Stimulated activated CD8-positive, alpha-beta memory T cell treated with anti-CD3 and anti-CD28 coated beads, Interleukin-15, amount 100 ng/mL, for 24 hours (primary cell): ENCODE measurements at places on chromosomes 5 and 9.

DNA sequence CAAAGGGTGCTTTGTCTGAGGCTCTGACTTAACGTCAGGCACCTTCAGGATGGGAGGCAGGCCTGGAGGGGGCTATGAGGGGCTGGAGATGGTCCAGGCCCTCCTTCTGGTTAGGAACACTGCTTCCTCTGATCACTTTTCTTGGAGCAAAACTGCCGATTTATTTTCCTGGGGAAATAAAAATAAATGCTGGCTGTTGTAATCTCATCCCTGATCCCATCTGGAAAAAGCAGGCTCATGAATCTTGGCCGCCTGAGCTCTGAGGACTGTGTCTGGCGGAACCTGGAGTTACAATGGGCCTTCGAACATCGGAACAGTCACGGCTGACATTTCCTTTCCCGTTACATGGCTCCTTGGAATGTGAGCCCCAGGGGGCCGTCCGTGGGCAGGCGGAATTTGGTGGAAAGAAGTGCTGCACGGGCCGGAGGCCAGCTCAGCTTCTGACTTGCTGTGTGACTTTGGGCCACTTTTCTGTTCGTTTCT is 157.8 kb downstream of the RGS3 start:
- no peak for DNase-seq

DNA sequence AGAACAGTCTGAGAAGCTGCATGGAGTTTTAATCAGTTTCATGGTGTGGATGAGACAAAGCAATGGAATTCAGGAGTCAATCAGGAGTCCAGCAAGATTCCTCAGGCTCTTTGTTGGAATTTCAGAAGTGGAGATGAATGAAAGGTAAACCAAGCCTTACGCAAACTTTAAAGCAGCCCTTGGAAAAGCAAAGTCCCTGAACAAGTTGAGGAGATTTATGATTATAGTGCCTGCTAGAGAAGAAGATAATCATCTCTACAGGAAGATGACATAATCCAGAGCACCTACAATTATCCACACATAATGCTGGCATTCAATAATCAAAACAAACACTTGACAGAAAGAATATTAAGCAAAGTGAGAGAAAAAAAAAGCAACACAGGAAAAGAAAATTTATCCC is 1380.1 kb upstream of the NUDT12 start:
- no peak for DNase-seq

DNA sequence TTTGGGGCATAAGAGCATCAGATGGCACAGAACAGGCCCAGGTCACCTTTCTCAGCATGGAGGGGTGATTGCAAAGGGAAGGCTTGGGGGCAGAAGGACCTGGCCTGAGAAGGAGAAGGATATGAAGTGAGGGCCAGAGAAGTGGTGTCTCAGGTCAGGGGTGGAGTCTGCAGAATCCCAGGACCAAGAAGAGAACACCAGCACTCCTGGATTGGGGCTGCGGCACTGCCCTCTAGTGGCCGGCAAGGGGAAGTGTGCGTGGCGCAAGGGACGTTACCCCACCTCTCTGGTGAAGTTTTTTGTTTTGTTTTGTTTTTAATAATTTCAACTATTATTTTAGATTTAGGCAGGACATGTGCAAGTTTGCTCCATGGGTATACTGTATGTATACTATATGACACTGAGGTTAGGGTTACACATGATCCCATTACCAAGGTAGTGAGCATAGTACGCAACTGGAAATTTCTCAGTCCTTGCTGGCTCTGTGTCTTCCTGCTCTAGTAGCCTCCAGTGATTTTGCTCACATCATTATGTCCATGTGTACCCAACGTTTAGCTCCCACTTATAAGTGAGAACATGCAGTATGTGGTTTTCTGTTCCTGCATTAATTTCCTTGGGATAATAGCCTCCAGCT is 1548.6 kb downstream of the EFNA5 start:
- no peak for DNase-seq

GRCh38 chr9:135567311-135567710 is 5.8 kb downstream of the PAEP start:
- DNase-seq = no peak

- no peak for DNase-seq
Observed at GRCh38 chr9:96618209-96619123, 1.2 kb downstream of the CDC14B start.

DNA sequence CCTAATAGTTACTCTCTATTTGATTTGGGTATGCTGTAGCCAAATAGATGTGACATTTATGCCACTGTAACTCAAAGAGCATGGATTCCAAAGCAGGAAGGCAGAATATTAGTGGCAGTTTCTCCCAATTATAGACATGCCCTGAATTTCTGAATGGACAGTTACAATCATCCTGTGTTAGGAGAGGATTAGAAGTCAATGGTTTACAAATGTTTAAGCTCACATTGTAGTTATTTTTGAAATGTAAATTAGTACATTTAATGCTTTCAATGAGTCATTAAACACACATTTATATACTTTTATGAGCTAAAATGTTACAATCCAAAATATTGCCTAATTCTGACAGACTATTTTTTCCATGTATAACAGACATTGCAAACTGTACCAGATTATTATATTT is 62.3 kb upstream of the CDH18 start:
- DNase-seq = no peak

DNA sequence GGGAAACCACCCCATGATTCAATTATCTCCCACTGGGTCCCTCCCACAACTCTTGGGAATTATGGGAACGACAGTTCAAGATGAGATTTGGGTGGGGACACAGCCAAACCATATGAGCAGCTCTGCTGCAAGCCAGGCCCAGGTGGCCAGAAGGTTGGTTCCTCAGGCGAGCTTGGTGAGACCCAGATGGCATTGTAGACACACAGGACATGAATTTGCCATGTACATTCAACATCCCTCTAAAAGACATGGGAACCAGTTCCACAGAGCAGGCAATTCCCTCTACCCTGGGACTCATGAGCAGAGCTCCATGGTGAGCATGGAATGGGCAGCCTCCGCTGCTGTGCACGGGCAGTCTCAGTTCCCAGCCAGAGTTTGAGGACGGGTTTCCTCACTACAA is 53.3 kb downstream of the NSUN2 start:
- no peak for DNase-seq

- DNase-seq = no peak
Observed at GRCh38 chr9:120916991-120917880, 9.4 kb downstream of the TRAF1 start.

DNA sequence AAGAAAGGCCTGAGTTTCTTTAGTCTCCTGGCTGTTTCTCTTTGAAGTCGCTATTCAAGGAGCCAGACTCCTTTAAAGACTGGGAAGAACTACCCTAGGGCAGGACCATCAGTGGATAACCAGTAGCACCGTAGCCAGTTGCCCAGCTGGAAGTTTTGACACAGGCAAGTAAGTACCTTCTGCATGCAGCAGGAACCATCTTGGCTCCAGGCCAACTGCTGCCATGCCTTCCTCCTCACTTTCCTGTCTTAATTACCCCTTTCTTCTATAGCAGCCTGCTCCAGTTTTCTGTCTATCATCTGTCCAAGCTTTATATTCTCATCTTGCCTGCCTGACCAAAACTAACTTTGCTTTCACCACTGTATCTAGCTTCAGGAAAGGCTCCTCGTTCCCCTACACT is 149.7 kb upstream of the SV2C start:
- DNase-seq = no peak

- DNase-seq = no peak
Observed at GRCh38 chr9:93119953-93120845, 13.9 kb downstream of the NINJ1 start.

GRCh38 chr9:4171261-4171900 is 128.5 kb downstream of the GLIS3 start:
- no peak for DNase-seq

- no peak for DNase-seq
Observed at GRCh38 chr5:146516151-146516475, at the start of gene GPR151. GPR151 (minus strand) TSS chr5:146516190; CDS start chr5:146516113, 77 bp downstream.

DNA sequence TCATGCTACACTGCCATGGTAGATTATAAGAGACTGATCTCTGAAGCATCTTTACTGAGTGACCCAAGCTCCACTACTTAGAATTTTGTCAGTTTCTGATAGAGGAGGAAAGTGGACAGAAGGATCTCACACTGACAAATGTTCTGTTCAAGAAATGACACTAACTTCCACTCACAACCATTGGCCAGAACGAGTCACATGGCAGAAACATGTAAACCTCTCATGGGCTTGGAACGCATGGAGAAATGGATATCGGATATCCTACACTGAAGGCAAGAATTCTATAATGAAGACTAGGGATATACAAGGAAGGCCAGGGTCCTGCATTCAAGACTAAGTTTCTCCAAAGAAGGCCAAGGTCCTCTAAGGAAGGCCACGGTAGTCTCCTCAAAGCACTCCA is 31.1 kb downstream of the EGFLAM start:
- no peak for DNase-seq

DNA sequence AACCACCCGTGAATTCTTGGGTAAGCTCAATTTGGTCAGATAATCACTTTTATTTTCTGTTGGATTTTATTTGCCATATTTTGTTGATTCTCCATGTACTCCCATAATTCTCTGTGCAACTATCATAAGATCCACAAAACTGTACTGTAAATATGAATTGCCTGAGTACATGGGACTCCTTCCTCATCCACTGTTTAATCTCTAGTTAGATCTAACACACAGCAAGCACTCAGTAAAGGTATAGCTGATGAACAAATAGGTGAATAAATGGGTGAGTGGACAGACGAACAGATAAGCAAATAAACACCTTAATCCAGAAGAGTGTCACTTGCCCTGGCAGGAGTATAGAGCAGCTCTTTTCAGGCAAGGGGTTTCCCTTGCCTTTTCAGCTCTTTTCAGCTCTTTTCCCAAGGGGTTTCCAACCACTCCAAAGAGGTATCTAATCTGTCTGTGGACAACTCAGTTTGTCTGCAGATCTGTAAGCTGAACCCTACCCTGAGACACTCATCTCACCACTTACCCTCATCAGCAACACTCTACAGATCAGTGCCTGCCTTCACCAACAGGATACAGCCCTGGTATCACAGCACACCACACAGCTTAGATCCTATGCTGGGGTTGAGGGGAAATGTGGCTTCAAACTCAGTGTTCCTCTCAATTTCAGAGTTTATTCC is 51.2 kb downstream of the SIL1 start:
- no peak for DNase-seq

- DNase-seq = no peak
Observed at GRCh38 chr5:90307322-90307721, 102.2 kb downstream of the CETN3 start.

GRCh38 chr9:130765137-130766020 is 69.7 kb upstream of the ABL1 start:
- DNase-seq = no peak

GRCh38 chr9:89905606-89906338 is 301.0 kb downstream of the GADD45G start:
- DNase-seq = no peak

DNA sequence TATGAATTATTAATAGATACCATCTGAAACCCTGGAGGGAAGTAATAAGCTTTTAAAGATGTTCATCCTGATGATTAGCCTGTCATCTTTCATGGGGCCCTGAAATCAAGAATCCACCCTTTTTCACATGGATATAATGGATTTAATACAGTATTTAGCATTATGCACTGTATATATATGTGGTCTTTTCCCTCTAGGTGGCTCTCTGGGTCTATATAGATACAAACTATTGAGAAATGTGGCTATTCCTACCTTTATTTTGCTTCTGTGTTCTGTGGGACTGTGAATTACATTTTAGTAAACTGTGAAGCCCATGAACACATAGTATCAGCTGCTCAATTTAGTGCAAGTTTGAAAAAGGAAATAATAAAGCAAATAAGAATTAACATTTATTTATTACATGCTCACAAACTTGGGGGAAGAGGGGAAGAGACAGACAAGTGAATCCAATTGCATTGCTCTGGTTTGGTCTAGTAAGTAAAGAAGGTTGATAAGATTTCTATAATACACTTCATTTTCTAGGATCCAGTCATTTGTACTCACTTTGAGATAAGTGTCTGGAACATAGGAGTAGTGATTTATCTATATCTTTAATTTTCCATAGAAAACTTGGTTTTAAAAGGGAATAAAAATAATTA is 112.2 kb downstream of the SCAMP1 start:
- no peak for DNase-seq

GRCh38 chr9:76023715-76024195 is 133.3 kb downstream of the PCSK5 start:
- no peak for DNase-seq

DNA sequence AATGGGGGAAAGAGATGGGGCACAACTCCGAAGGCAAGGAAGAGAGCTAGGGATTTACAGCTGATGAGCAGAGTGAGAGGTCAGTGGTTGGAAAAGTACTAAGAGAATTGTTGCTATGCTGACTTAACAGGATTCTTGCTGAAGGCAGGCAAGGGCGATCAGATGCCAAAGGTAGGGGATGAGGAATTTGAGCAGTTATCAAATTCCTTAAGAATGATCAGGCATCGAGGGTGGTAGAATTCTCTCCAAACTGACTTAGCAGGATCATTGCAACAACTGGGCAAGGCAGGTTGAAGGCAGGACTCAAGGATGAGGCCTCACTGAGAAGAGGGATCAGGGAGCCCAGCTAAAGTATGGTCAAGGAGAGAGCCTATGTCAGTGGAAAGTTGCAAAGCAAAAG is 171.0 kb downstream of the HSD17B3 start:
- DNase-seq = no peak

DNA sequence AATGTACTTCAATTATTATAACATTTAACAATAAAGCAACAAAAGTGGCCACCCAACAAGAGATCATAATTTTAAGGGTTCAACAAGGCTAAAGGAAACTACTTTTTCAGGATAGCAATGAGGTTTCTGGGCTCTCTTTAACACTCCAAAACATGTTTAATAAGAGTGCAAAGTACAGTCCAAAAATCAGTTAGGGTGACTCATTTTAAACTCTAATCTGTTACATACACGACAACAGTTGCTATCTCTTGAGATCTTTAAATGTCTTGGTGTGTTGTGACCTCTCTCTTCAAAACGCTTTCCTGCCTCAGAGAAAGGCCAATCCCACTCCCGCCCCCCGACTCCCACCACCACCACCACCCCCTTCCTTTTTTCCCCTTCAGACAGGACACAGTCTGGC is 11.5 kb downstream of the NFIB start:
- no peak for DNase-seq

GRCh38 chr9:108536836-108537601 is 318.8 kb downstream of the ACTL7B start:
- DNase-seq = no peak

- no peak for DNase-seq
Observed at GRCh38 chr5:8176101-8176693, 307.2 kb downstream of the MTRR start.

DNA sequence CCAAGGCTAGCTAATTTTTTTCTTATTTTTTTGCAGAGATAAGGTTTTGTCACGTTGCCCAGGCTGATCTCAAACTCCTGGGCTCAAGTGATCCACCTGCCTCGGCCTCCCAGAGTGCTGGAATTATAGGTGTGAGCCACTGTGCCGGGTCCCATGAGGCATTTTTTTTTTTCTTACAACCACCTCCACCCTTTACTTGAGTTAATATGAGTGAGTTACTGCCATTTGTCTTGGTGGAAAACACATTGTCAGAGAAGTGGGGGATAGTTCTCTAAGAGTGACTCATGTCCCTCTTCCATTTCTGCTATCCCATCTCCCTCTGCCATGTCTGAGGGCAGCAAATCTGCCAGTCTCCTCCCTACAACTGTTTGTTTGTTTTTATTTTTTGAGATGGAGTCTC is 163.4 kb upstream of the CLINT1 start:
- DNase-seq = no peak

GRCh38 chr5:89277816-89278215 is 394.8 kb upstream of the MEF2C start:
- no peak for DNase-seq
